ENCODE measurements at places on chromosomes 5 and 9.

GRCh38 chr9:2991292-2991691 is 147.4 kb upstream of the PUM3 start:
- DNase-seq: no peak

DNA sequence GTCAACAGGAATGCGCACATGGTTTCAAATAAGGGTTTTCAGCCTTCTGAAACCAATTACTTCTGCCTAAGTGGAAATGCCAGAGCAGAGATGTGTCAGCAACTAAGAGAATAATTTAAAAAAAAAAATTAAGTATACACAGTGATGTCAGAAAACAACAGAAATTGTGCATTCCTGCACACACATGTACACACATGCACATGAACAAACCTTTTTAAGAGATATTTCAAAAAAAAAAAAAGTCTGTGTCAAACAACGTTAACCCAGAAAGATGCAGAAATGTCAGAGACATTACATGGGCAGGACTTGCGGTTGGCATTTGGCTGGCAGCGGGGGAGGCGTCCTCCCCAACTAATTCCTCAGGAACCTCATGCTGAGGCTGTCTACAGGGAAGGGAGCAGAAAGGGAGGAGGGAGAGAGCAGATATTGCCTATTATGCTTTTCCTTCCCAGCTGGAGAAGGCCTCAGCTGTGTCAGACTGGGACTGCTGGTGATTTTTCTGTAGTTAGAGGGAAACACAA is 536.9 kb upstream of the WWC1 start:
- no peak for DNase-seq

DNA sequence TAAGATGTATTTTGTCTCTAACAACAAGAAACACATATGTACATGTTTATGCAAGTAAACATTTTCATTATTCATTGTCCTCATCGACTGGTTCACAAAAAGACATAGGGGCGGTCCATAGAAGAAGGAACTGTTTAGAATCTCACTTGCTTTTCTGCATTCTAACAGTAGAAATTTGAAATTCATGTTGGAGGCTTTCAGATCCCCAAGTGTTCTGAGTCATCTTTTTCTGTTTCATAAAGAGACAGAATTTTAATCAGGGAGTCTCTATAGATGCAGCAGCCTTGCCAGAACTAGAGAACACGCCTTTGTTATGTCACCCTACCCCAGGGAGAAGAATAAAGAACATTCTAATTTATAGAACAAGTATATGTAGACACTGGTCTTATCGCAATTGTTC is 324.3 kb downstream of the GABRG2 start:
- DNase-seq: no peak

DNA sequence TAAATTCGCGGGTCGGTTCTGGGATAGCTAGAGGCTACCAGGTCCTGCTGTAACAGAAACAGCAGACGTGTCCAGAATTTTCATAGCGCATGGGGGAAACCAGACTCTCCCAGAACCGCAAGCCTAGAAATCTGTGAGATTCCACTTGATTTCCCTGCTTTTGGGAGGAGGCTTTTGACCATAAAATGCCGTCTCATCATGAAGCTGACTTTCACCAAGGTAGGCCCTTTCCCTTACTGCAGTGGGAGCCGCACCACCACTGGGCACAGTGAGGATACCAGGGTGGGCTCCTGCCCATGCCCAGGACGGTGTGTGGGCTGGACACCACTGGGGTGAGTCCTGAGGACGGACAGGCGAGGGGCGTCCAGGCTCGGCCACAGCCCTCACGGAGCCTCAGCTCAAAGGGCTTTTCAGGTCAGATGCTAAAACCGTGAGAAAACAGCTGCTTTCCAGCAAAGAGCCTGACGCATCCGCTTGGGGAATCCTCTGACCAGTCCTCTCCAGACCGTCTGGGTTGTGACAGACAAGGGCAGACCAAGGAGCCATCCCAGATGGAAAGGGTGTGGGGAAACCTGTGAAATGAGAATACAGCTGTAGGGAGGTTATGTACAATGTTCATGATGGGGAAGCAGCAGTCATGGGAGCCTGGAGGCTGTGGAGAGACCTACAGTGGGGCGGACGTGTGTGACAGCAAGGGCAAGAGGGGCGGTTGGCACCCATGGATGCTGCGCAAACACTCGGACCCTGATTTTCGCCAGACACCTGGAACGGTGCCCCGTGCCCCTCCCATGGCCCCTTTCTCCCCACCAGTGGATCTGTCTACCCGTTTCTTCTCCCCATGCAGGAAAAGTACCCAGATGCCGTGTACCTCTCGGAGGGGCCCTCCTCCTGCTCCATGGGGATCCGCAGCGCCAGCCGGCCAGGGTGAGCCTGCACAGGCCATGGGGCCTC is 59.2 kb downstream of the IPPK start:
- DNase-seq: no peak

GRCh38 chr9:112118009-112118408 is 57.1 kb downstream of the SUSD1 start:
- DNase-seq: no peak

DNA sequence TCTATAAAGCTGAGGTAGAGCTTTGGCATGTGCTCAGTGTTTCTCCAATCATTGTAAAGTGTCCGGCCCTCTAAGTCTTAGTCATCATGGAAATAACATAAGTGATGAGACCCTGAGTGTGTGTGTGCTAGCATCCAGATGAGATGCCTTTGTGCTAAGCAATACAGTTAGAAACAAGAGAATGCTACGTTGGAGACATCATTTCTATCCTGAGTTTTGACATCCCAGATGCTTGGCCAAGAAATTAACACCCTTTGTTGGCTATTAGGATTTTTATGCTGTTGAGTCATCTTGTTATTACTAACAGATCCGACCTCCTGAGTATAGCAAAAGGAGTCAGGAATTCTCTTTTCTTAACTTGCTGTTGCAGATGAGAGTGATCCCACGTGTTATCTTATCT is 508.0 kb downstream of the GADD45G start:
- no peak for DNase-seq

- no peak for DNase-seq
Measured at GRCh38 chr9:110538647-110539041, 40.9 kb downstream of the SVEP1 start.
